ENCODE measurements at places on chromosomes 6 and 20.

- no peak for DNase-seq
Measured at GRCh38 chr6:112877134-112878100, 530.3 kb downstream of the RFPL4B start.

GRCh38 chr6:156131221-156131903 lies 645.8 kb upstream of the ARID1B start:
- DNase-seq, result no peak

- DNase-seq, result no peak
Measured at GRCh38 chr20:23190557-23190956, 104.4 kb upstream of the CD93 start.

DNA sequence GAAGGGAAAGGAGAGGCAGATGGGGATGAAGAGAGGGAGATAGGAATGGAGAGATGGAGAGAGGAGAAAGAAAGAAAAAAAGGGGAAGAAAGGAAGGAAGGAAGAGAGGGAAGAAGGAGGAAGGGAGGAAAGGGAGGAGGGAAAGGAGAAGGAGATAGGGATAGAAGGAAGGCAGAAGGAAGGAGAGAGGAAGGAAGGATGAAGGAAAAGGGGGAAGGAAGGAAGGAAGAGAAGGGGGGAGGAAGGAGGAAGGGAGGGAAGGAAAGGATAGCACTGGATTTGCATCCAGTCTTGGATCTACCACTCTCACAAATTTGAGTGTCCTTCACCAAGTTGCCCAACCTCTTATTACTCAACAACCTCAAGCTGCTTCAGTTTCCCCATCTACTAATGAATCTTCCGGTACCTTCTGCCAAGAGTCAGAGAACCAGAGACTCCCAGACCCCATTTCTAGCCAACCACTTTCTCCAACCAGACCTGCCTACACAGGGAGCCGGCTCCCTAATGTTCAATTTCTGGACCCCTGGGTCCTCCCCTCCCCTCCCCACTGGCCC lies 79.7 kb upstream of the FOXP4 start:
- no peak for DNase-seq

GRCh38 chr6:154683756-154684523 lies 49.3 kb upstream of the SCAF8 start:
- DNase-seq, result no peak

Data from CD4-positive, alpha-beta T cell treated with Interleukin-17A for 4 hours (primary cell).